ENCODE measurements at places on chromosomes 1 and 21.

DNA sequence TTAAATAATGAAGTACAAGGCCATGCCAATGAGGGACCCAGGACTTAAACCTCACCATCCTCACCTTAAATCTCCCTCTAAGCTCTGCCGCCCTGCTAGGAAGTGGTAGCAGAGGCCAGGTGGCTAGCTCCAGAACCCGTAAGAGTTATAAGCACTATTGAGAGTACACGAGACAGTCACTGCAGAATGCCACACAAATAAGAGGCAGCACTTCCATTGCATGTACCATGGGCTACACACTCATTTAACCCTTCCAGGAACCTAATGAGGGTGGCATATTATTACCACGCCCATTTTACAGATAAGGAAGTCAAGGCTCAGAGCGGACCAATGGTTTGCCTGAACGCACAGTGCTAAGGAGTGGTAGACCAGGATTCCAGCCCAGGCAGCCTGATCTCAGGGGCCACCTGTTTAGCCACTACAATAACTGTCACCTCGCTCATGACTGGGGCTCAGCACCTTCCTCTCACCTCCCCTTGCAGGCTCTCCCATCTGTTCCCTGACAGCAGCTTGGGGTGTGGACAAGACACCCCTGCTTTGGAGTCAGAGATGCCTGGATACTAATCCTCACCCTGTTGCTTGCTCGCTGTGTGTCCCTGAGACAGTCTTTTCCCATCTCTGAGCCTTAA, 54.8 kb upstream of the ID3 start:
- no peak for DNase-seq

GRCh38 chr1:237386362-237387143, 344.6 kb downstream of the RYR2 start:
- DNase-seq, result no peak

DNA sequence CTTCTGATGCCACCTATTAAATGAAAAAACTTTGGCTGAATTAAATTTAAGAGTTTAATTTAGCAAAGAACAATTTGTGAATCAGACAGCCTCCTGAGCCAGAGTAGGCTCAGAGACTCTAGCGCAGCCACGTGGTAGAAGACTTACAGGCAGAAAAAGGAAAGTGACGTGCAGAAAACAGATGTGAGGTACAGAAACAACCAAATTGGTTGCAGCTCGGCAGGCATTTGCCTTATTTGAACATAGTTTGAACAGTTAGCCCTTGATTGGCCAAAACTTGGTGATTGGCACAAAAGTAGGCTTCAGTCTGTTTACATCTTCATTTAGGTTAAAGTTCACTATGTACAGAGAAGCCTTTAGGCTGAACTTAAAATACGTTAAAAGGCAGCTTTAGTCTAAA, 22.9 kb downstream of the TCP10L start:
- DNase-seq, result no peak

DNA sequence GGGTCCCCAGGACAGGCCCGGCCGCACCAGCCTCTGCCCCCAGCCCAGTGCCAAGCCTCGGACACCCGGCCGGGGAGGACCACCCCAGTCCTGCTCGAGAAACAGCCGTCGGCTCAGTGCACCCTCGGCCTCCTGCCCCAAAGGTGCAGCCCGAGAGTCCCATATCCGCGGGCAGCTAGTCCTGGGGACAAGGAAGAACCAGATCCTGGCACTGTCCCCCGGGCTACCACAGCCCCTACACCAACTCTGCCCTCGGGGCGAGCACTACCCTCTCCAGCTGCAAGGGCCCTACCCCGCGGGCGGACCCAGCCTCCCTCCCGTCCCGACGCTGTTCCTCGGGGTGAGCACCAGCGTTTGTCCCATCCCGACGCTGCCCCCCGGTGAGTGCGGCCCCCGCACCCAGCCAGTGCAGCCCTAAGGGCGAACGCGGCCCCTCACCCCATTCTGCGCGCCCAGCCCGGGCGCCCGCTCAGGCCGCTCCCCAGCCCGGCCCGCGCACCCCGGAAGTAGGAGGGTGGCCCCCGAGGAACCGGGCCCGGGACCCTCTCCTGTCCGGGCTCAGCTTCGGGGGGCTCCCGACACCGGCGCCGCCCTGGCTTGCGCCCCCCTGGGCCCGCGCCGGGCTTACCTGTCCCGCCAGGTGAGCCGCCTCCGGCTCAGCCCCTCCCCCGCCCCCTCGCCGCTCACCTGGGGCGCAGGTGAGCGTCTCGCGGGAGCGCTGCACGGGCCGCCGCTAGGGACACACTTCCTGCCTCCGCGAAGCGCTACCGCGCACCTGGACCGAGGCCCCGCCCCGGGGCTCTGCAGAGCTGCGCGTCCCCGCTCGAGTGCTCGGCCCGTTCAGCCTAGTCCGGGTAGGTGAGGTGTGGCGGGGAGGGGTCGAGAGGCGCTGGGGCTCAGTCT, at the start of gene KDF1:
KDF1 (minus strand) TSS at position 747 of the 903 bp plus-strand sequence. CDS start 8,088 bp downstream, outside the sequence.
- peak; percentile 64 for DNase-seq

DNA sequence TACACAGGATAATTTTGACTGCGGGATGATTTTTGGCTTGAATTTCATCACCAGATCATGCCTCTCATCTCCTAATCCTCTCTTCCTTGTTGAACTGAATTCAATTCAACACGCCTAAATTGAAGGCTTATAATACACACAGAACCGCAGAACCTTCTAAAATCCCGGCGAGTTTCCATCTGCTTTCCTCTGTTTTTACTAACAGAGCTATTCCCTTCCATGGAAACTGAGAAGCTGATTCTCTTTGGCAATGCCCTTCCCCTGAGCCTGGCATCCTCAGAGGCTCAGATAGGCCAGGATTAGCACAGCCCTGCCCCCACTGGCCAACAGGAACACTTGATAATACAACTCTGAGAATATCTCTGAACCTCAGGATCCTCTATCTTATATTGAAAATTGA, 130.2 kb downstream of the CAPN8 start:
- DNase-seq, result no peak

- DNase-seq, result no peak
Observed at GRCh38 chr1:9059891-9060744, 9.3 kb downstream of the SLC2A5 start.

GRCh38 chr1:94481473-94481933, 60.1 kb downstream of the F3 start:
- peak; percentile 3 for DNase-seq

GRCh38 chr1:69858534-69858933, 290.8 kb downstream of the LRRC7 start:
- DNase-seq, result no peak

DNA sequence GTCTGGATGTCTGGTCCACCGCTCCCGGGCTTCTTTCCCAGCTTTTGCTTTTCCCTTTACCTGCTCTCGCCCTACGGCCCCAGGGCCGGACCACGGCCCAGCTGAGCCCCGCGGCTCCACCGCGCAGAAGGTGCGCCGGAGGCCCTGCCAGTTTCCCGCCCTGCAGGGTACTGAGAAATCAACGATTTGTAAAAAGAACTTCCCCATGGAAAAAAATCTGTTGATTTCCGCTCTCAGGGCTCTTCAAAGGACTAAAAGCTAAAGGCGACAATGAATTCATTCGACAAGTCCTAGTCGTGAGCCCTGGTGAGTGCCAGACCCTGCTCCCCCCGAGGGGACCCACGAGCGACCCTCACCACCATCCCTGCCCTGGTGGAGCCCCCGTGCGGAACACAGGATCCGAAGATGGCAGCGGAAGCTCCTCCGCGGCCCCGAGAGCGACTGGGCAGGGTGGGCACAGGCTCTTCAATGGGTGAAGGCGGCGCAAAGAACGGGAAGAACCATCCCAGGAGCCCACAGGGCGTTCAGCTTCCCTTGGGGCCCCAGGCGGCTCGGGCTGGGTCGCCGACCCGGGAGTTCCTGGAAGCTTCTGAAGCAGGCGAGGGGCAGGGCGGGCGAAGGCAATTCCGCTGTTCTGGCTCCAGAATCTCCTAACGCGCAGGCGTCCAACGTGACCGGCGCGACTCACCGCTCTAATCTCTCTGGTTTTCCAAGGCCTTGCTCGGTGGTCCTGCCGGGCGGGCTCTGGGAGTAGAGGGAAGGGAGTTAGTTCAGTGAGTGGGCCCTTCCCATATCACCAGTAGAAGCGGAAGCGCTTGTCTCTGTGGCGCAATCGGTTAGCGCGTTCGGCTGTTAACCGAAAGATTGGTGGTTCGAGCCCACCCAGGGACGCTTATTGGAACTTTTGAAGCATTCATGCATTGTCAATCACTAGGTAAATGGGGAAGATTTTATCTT, 6.6 kb upstream of the RNU1-2 start:
- peak; percentile 59 for DNase-seq

DNA sequence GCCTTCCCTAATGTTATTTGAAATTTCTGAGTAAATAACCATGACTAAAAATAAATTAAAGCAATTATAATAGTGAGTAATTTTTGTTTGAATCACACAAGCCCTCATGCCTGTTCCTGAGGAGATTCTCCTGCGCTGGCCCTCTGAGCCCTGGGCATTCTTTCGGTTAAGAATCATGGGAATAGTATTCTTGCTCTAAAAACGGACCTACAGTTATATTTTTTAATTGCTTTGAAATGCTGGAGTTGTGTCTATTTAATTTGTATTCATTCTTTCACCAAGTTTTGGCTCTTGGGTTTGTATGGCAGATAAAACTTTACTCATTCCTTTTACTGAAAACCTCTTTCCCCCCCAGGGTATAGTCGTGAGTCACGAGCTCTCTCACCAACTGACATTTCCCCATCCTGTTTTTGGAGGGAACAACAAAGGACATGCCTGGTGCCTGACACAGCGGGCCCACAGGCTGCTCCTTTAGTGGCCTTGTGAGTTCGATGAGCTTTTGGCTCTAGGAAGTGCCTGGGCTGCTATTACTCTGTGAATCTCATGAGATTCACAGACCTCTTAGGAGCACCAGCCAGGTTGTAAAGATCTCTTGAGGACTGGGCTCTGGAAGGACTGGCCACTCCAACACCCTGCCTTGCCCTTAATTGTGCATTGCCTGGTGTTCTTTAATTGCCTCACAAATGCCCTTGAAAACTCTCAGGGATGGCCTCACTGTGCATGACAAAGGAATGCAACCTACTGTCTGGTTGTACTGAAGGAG, 58.6 kb downstream of the DDR2 start:
- DNase-seq, result no peak

GRCh38 chr1:42739753-42740700, at the start of gene CLDN19:
Gene CLDN19, minus strand, starts transcription at chr1:42740236. Its CDS starts 173 bp downstream, at chr1:42740063.
- DNase-seq, result no peak

GRCh38 chr1:185843986-185844385, 109.8 kb downstream of the HMCN1 start:
- DNase-seq, result no peak

GRCh38 chr1:25064465-25065240, 134.6 kb upstream of the RUNX3 start:
- peak; percentile 24 for DNase-seq

GRCh38 chr1:24555591-24556413, at the start of gene NCMAP:
Gene NCMAP, plus strand, starts transcription at chr1:24556087. Its CDS starts 39,344 bp downstream, at chr1:24595431.
- DNase-seq, result peak; percentile 15
